CD8-positive, alpha-beta memory T cell (primary cell): ENCODE measurements at places on chromosomes 13 and 19.
A peak's percentile ranks its signal among the peaks of the same experiment; 100 is the strongest.

- no peak for DNase-seq
- no peaks in the 10 kb centered on the region for H3K27me3 ChIP-seq
- no peak overlapping the region for H3K27ac ChIP-seq
- H3K4me3 ChIP-seq: no peak overlapping the region
These were observed 14.4 kb downstream of the LILRB4 start for GRCh38 chr19:54677217-54677616.

DNA sequence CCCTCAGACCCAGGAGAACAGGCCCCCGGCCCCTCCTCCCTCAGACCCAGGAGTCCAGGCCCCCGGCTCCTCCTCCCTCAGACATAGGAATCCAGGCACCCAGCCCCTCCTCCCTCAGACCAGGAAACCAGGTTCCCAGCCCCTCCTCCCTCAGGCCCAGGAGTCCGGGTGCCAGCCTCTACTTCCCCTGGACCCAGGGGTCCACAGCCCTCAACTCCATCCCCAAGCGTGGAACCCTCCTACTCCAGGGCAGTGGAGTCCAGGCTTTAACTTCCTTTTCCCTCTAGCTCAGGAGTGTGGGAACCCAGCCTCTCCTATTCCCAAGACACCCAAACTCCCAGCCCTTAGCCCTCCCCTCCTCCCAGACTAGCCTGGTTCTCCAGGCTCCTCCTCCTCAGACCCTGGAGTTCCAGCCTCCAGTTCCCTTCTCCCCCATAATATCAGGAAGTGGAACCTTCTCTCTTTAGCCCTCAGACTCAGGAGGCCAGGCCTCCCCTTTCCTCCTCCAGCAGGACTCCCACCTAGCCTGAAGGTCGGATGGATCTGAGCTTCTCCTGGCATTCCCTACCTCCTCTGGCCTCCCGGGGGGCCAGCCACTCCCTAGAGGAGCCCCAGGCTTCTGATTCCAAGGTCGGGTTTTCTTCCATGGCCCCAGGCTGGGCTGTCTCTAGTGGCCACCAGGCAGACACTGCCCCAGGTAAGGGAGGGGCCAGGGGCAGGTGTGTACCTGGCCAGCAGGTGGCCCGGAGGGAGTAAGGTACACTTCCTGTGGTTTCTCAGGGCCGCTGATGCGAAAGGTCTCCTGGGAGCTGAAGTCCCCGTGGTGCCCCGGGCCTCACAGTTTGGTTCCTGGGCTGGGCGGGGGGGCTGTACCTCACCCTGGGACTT lies at the start of gene TMC4:
TMC4 (minus strand) TSS at position 690 of the 888 bp plus-strand sequence; CDS start at position 647, 43 bp downstream.
- H3K4me1 ChIP-seq: no peaks in the 10 kb centered on the region
- H3K4me3 ChIP-seq: no peak within 1 kb of the TSS
- H3K36me3 ChIP-seq: no peaks in the 10 kb centered on the region
- no peak for DNase-seq
- no peak within 1 kb of the TSS for H3K27ac ChIP-seq

- no peak for DNase-seq
- H3K36me3 ChIP-seq: no peaks in the 10 kb centered on the region
- H3K27ac ChIP-seq: no peak overlapping the region
- H3K4me1 ChIP-seq: no peaks in the 10 kb centered on the region
- H3K27me3 ChIP-seq: no peaks in the 10 kb centered on the region
- no peak overlapping the region for H3K4me3 ChIP-seq
These were observed 12.2 kb upstream of the IFNL1 start for GRCh38 chr19:39284032-39284431.

DNA sequence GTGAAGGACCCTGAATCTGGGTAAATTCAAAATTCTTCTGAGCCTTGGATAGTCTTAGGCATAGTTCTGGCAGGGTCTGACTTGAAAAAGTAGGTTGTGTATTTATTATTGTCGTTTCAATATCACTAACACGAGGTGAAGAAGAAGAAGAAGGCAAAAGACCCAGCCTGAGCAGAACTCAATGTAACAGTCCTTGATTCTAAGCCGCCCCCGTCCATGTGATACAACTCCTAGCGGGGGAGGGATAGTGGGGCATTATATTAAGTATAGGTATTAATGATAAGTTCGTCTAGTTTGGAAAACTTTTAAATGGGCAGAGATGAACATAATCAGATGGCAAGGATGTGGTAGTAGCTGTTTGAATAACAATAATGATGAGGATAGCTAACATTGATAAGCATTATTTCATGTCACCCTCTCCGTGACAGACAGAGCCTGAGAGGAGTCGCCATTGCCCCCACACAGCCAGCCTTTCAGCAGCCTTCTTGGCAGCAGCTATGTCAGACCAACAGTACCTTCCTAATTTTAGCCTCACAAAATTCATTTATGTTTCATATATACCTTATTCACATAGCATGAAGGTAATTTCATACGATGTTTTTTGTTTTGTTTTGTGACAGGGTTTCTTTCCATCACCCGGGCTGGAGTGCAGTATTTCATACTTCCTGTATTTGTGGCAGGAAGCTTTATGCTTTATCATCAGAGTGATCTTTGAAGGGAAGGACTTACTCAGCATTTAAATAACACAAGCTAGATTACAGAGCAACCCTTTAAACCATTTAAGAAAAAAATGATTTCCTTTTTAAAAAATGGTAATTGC lies 64.4 kb upstream of the NPAS1 start:
- peak; percentile 52 for DNase-seq
- no peaks in the 10 kb centered on the region for H3K27me3 ChIP-seq
- H3K36me3 ChIP-seq: no peaks in the 10 kb centered on the region
- H3K4me3 ChIP-seq: peak overlapping the region; percentile 52
- peak overlapping the region; percentile 76 for H3K27ac ChIP-seq

- H3K36me3 ChIP-seq: peaks cover 13% of the 10 kb centered on the region
- no peak overlapping the region for H3K27ac ChIP-seq
- no peak for DNase-seq
- H3K27me3 ChIP-seq: no peaks in the 10 kb centered on the region
These were observed 6.2 kb downstream of the PEAK3 start for GRCh38 chr19:2275588-2276428.

- no peaks in the 10 kb centered on the region for H3K36me3 ChIP-seq
- no peak for DNase-seq
- H3K27me3 ChIP-seq: no peaks in the 10 kb centered on the region
- H3K4me1 ChIP-seq: no peaks in the 10 kb centered on the region
- no peak overlapping the region for H3K27ac ChIP-seq
- no peak overlapping the region for H3K4me3 ChIP-seq
These were observed 29.9 kb upstream of the F7 start for GRCh38 chr13:113075711-113076110.

DNA sequence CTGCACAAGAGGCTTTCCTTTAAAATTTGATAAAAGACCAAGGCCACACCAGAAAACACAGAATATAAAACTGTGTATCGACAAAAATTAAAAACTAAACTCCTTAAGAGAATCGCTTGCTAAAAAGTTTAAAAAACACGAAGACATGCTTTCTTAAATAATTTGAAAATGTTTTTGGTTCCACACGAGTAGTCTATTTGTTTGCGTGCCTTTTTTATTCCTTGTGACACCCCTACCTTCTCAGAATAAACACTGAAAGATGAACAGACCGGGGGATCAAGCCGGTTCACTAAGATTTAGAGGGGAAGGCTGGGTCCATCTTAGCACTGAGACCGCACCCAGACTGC lies 256.4 kb upstream of the STARD13 start:
- peak overlapping the region; percentile 99 for H3K27ac ChIP-seq
- peaks cover 38% of the 10 kb centered on the region for H3K4me1 ChIP-seq
- H3K27me3 ChIP-seq: no peaks in the 10 kb centered on the region
- H3K4me3 ChIP-seq: peak overlapping the region; percentile 91

DNA sequence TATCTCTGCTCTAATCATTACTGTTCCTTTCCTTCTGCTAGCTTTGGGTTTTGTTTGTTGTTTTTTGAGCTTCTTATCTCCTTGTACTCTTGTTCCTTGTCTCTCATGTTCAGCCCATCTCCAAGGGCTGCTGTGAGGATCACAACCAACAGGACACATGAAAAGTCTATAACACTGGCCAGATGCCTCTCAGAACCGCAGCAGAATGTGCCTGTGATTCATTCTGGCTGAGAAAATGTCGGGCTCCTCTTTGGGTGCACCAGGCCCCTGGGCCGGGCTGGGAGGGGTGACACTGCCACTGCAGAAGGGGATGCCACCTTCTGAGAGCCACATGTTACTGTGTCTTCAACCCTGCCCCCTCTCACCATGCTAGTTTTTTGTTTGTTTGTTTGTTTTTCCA lies 48.0 kb downstream of the GGACT start:
- no peak overlapping the region for H3K4me3 ChIP-seq
- H3K36me3 ChIP-seq: no peaks in the 10 kb centered on the region
- peaks cover 17% of the 10 kb centered on the region for H3K4me1 ChIP-seq
- H3K27me3 ChIP-seq: no peaks in the 10 kb centered on the region

DNA sequence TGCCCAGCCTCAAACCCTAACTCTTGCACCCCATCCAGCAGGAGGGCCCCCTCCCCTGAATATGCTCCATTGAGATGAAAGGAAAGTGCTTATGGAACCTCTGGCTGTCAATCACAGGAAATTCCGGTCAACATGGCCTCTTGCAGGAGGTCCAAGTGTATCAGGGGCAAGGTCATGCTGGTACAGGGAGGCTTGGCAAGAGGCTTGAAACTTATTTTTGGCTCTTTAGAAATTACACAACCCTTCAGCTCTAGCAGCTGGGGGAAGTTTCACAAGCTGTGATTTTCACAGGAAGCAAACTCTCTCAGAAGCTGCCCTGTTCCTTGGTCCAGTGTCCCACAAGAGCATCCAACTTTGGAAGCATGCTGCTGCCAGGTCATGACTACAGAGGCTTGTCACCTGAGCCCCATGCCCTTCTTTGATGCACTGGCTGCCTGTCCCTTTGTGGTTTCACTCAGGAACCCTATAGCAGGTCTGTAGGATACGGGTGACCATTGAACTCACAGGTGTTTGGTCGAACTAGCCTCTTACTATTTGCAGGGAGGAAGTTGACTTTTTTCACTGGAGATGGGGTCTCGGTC lies 8.4 kb downstream of the ASF1B start:
- no peak overlapping the region for H3K27ac ChIP-seq
- H3K36me3 ChIP-seq: no peaks in the 10 kb centered on the region
- no peak for DNase-seq
- H3K4me3 ChIP-seq: no peak overlapping the region
- no peaks in the 10 kb centered on the region for H3K27me3 ChIP-seq

- H3K4me3 ChIP-seq: no peak overlapping the region
- no peaks in the 10 kb centered on the region for H3K36me3 ChIP-seq
- H3K27me3 ChIP-seq: no peaks in the 10 kb centered on the region
- H3K27ac ChIP-seq: no peak overlapping the region
- no peak for DNase-seq
- H3K4me1 ChIP-seq: no peaks in the 10 kb centered on the region
These were observed 14.3 kb downstream of the LRP3 start for GRCh38 chr19:33208371-33208895.

GRCh38 chr13:76833441-76833954 lies 52.7 kb downstream of the KCTD12 start:
- H3K4me1 ChIP-seq: no peaks in the 10 kb centered on the region
- no peaks in the 10 kb centered on the region for H3K36me3 ChIP-seq
- no peak for DNase-seq
- H3K27ac ChIP-seq: no peak overlapping the region
- no peaks in the 10 kb centered on the region for H3K27me3 ChIP-seq
- no peak overlapping the region for H3K4me3 ChIP-seq

DNA sequence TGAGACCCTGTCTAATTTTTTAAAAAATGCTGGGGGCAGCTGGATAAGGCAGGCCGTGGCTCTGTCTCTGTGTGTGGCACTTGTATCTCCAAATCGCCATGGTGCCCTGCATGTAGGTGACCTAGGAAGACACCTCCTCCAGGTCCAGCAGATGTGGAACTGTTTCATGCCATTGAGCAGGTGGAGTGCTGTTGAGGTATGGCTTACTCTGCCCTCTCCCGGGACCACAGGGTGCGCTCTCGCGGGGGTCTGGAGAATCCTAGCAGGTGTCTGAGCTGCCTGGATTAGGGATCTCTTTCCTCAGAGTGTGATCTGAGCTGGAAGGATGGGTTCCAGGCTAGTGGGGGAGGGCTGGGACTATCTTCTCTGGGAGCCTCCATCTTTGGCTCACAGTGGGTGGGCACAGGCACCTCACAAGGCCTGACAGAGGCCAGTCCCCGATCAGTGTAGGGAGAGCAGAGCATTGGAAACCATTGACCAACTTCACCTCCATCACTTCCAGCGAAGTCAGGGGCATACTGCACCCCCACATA lies 67.7 kb upstream of the TM9SF2 start:
- H3K27ac ChIP-seq: peak overlapping the region; percentile 68
- H3K4me1 ChIP-seq: peaks cover 54% of the 10 kb centered on the region
- peak overlapping the region; percentile 43 for H3K4me3 ChIP-seq
- no peaks in the 10 kb centered on the region for H3K27me3 ChIP-seq

DNA sequence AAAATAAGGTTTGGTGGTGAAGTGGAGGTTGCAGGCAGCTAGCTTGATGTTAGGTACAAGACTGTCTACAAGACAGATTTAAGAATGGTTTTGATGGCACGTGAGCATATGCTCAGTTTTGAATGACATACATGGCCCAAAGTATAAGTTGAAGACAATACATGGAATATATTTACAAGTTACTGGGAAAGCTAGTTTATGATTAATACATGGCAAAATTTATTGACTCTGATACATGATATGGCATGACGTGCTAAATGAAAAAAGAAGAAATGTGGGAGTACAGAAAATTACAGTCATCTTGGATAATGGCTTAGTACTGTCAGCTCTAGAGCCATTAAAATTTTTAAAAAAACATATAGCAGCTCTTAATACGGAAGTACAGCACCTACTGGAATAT lies 4.4 kb downstream of the KLF5 start:
- peaks cover 3% of the 10 kb centered on the region for H3K4me1 ChIP-seq
- no peaks in the 10 kb centered on the region for H3K36me3 ChIP-seq
- DNase-seq: no peak
- no peak overlapping the region for H3K4me3 ChIP-seq
- H3K27ac ChIP-seq: no peak overlapping the region

- H3K36me3 ChIP-seq: no peaks in the 10 kb centered on the region
- no peaks in the 10 kb centered on the region for H3K4me1 ChIP-seq
- no peak overlapping the region for H3K27ac ChIP-seq
- DNase-seq: no peak
- no peaks in the 10 kb centered on the region for H3K27me3 ChIP-seq
- no peak overlapping the region for H3K4me3 ChIP-seq
These were observed 7.8 kb upstream of the HIF3A start for GRCh38 chr19:46288896-46289588.

DNA sequence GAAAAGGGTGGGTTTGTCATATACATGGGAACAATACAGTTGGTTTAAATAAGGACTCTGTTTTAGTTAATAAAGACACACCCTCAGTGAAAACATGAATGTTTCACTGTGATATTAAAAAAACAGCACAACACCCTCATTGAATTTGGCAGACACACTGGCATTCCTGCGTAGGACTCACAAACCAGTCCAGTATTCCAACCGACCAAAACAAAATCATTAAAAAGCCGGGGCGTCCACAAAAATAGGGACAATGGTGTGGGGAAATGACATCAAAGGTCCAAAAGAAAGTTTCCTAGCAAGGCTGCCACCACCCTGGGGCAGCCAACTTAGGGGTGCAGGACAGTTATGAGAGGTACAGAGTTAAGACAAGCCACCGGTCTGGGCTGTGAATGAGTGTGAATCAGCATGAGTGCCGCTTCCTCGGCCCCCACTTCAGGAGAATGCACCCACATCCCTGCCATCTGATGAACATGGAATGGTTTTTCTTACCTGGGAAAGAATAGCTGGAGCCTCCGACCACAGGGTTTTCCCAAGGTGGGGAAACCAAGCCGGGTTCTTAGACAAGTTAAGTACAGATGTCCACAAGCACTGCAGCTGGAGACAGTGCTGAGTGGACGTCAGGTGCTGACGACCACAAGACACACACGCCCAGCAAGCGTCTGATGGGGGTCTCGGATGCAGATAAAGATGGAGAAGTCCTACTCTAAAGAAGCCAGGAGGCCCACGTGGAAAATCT lies 73.3 kb downstream of the KLF2 start:
- H3K36me3 ChIP-seq: peaks cover 11% of the 10 kb centered on the region
- H3K4me1 ChIP-seq: peaks cover 15% of the 10 kb centered on the region
- no peak overlapping the region for H3K27ac ChIP-seq
- no peak overlapping the region for H3K4me3 ChIP-seq
- H3K27me3 ChIP-seq: no peaks in the 10 kb centered on the region
